ENCODE measurements at places on chromosomes 5 and 9.

DNA sequence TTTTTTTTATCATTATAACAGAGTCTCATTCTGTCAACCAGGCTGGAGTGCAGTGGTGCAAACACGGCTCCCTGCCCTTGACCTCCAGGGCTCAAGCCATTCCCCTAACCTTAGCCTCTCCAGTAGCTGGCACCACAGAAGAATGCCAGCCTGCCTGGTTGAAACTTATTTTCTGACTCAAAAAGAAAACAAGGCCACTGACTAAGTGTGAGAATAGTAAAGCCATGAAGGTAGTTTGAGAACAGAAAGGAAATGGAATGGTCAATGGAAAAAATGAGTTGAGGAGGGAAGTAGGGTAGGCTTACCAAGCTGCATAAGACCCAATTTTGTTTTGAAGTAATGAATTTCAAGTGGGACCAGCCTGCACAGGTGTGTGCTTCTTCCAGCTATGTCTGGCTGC is 82.8 kb upstream of the RORB start:
- DNase-seq = no peak

DNA sequence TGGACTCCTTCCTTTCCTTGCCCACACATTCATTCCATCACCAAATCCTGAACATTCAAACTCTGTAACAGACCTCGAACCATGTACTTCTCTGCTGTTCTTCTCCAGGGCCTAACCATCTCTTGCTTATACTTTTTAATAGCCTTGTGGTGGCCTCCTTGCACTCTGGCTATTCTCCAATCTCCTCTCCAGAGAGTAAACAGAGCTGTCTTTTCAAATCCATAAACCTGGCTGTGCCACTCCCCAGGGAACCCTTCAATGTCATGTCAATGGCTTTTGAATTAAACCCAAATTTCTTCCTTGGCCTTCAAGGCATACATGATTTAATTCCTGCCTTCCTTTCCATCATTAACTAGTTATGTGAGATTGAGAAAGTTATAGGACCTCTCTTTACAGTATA is 277.6 kb upstream of the EFNA5 start:
- no peak for DNase-seq

GRCh38 chr5:1343931-1344901 is 683 bp downstream of the CLPTM1L start:
- no peak for DNase-seq

DNA sequence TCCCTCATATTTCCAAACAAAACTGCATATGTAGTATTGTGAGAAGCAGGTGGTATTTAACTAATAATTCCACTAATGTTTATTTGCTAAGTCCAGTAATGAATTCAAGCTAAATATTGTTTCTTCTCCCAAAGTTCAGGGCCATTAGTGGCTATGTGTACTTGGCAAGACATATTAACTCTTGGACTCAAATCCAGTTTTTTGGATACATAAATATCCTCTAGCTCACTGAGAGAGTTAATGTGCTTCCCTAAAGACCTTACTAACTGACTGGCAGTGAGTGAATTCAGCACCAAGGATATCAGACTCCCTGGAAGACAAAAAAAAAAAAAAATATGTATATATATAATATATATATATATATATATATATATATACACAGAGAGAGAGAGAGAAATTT is 214.1 kb downstream of the RAB3C start:
- no peak for DNase-seq

DNA sequence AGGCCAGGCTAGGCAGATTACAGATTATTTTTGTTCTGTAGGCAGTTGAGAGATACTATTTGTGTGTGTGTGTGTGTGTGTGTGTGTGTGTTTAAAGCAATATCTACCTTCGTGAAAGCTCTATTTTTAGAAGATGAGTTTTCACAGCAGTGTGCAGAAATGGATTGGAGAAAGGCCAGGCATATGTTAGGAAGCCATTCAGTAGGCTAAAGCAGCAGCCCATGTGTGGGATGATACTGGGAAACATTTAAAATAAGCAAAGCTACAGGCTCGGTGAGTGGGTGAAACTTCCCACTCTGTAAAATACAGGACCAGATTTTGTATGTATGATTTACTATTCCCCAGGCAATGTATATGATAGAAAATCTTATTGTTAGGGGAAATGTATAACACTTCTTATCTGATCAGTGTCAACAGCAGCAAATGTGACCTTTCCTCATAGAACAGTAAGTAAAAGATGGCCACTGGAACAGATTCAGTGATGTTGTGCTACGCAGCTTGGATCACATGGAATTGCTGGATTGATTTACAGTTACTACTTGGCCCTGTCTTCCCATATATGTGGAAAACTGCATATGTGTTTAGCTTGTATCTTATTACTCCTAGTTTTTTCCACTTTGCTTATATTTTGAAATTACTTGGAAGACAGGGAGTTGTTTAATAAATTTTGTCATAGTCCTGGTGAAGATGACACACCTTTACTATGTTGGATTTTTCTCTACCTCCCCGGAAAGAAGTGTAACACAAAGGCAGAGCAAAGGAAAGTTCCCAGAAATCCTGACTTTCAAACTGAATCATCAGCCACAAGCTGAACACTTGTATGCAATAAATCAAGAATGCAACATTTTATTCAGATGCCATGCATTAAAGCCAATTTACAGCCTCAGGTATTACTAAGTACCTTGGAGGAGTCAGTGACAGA is 1077.7 kb upstream of the SEMA6A start:
- DNase-seq = no peak

GRCh38 chr5:64637144-64637543 is 53.2 kb upstream of the SHISAL2B start:
- DNase-seq = no peak

- no peak for DNase-seq
Observed at GRCh38 chr5:180084638-180085561, 13.3 kb upstream of the RNF130 start.

DNA sequence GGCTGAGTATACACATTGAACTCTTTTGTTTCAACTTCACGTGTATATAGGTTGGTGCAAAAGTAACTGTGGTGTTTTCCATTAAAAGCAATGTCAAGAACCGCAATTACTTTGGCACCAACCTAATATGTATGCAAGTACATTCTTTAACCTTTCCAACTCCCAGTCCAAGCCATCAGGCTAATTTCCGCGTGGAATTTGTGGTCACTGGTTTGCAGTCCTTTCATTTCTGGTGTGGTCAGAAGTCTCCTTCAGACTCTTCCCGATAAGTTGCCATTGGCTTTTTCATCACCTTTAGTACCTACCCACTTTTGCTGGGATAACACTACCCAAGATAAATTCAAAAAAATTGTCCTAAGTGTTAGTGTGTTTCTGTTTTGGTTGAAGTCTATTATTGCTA is 84.0 kb downstream of the RGS3 start:
- DNase-seq = no peak

DNA sequence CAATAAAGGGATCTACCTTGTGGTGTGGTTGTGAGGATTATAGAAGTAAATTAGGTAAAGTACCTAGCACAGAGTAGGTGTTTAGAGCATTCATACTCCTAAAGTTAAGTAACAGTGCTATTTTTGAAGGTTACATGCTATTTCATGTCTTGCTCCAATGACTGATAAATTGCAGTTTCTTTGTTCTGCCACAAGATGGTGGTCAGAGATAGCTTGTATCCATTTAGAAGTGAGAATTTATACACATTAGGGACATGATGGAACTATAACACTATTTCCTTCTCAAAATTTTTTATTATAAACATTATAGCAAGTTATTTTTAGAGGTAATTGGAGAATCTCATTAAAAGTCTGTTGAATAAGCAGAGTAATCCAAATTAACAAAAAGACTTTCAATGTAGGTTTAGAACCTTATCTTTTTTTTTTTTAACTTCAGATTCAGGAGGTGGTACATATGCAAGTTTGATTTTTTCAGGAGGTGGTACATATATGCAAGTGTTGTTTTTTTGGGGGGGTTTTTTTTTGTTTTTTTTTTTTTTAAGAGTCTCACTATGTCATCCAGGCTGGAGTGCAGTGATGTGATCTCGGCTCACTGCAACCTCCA is 17.1 kb downstream of the MTREX start:
- DNase-seq = no peak

GRCh38 chr9:2622461-2623287 is 1.1 kb downstream of the VLDLR start:
- DNase-seq = no peak

DNA sequence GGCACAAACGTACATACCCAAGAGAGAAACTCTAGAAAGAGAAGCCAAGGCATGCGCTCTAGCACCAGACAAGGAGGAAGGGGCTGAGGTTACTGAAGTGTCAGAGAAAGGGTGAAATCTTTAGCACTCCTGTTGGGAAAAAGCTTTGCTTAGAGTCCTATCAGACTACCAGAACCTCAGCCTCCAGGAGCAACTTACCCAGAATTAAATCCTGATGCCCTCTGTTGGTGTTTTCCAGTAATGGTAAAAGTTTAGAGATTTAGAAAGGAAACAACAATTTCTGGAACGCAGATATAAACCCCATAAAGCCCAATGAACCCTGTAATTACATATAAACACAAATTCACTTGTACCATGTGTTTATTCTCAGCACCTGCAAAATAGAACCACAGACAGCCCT is 33.2 kb upstream of the ASTN2 start:
- DNase-seq = no peak

GRCh38 chr9:122228568-122229484 is at the start of gene LHX6:
TSS of gene LHX6 (minus strand) at chr9:122228957. CDS start at chr9:122228740, 217 bp downstream.
- DNase-seq = no peak

- DNase-seq = no peak
Observed at GRCh38 chr9:112796485-112796884, 45.9 kb downstream of the SNX30 start.

DNA sequence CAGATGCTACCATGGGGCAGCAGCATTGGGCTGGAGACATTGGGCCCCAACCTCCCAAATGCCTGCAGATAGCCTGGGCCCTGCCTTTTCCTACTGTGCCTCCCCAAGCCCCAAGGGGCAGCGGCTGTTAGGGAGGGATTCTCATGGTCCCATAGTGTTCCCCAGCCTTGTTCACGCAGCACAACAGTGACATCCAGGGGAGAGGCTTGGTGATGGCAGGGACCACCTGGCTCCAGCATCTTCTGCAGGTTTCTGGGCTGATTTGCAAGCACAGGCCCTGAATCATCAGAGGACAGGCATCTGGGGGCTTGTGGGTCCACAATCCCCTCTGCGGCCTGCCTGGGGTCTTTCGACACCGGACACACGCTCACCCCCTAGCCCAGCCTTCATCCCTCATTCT is 354.6 kb downstream of the SLIT3 start:
- peak; percentile 8 for DNase-seq

DNA sequence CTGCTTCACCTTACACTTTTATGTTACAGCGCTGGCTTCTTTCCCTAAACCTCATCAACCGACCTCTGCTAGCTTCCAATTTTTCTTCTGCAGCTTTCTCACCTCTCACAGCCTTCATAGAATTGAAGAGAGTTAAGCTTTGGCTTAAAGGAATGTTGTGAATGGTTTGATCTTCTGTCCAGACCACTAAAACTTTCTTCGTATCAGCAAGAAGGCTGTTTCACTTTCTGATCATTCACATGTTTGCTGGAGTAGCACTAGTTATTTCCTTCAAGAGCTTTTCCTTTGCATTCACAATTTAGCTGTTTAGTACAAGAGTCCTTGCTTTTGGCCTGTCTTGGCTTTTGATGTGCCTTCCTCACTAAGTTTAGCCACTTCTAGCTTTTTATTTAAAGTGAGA is 49.5 kb downstream of the NR3C1 start:
- no peak for DNase-seq

- no peak for DNase-seq
Observed at GRCh38 chr9:114287763-114288192, 35.1 kb upstream of the ORM1 start.
